CD4-positive, alpha-beta T cell treated with Interleukin-12 subunit alpha and Interleukin-12 subunit beta, for 1 hour (primary cell): ENCODE measurements at places on chromosomes 1 and 21.
A peak's percentile ranks its signal among the peaks of the same experiment; 100 is the strongest.

- no peak for DNase-seq
Observed at GRCh38 chr21:32757804-32758203, 13.8 kb downstream of the PAXBP1 start.

GRCh38 chr1:85172684-85173337, 28.0 kb downstream of the SYDE2 start:
- no peak for DNase-seq

GRCh38 chr1:176897350-176898236, 266.9 kb downstream of the ASTN1 start:
- DNase-seq = peak; percentile 7

- DNase-seq = no peak
Observed at GRCh38 chr1:103373991-103374390, 151.5 kb upstream of the RNPC3 start.

DNA sequence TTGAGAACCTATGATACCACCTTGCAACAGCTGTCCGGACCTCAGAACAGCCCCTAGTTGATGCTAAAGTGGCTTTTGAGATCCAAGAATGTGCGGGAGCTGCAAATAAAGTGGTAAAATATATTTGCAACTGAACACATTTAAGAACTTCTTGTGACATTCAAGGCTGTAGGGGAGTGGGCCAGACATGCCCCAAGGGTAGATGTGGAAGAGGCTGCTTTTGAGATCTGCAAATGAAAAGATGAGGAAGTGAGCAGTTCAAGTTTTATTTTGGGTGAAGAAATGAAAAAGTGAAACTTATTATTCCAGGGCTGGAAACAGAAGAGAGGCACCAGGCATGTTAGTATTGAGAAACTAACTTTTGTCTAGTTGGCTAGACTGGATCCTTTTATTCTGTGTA, 359.5 kb upstream of the PLXNA2 start:
- no peak for DNase-seq
